ENCODE measurements at places on chromosomes 5 and 9. TPM values are rescaled to one million over a fixed set of nuclear protein-coding genes. Genes with fewer than 3 reads are reported as not detected.

- H3K4me3 ChIP-seq = no peak overlapping the region
- no peaks in the 10 kb centered on the region for H3K27me3 ChIP-seq
- peaks cover 58% of the 10 kb centered on the region for H3K4me1 ChIP-seq
- no peak for DNase-seq
These were observed 41.9 kb downstream of the TNFAIP8 start for GRCh38 chr5:119397518-119398380.

- H3K4me3 ChIP-seq = no peak overlapping the region
- H3K36me3 ChIP-seq = no peaks in the 10 kb centered on the region
- no peak for DNase-seq
- no peaks in the 10 kb centered on the region for H3K4me1 ChIP-seq
- no peak overlapping the region for H3K27ac ChIP-seq
These were observed 193.9 kb downstream of the SYK start for GRCh38 chr9:90995516-90995915.

- H3K36me3 ChIP-seq = no peaks in the 10 kb centered on the region
- no peak overlapping the region for H3K4me3 ChIP-seq
- H3K27ac ChIP-seq = no peak overlapping the region
- no peak for DNase-seq
These were observed 53.9 kb upstream of the EFNA5 start for GRCh38 chr5:107724642-107725041.

GRCh38 chr5:104937598-104937997 lies 1375.0 kb upstream of the NUDT12 start:
- no peaks in the 10 kb centered on the region for H3K27me3 ChIP-seq
- no peak overlapping the region for H3K27ac ChIP-seq
- H3K36me3 ChIP-seq = no peaks in the 10 kb centered on the region
- no peaks in the 10 kb centered on the region for H3K4me1 ChIP-seq

DNA sequence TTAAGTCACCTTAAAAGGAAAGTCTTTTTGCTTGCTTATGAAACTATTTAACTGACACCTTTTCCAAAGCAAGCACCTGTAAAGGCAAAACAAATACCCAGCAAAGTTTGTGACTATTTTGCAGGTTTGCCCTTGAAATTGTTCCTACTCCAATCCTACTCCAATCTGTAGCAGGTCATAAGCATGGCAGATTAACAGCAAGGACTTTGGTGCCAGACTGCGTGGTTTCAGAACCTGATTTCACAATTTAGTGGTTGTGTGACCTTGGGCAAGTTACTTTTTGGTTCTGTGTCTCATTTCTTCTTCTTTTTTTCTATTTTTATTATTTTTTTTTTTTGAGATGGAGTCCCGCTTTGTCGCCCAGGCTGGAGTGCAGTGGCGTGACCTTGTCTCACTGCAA lies 282.1 kb downstream of the RFX3 start:
- H3K27ac ChIP-seq = no peak overlapping the region
- H3K36me3 ChIP-seq = peaks cover 18% of the 10 kb centered on the region
- DNase-seq = no peak
- H3K4me1 ChIP-seq = no peaks in the 10 kb centered on the region

DNA sequence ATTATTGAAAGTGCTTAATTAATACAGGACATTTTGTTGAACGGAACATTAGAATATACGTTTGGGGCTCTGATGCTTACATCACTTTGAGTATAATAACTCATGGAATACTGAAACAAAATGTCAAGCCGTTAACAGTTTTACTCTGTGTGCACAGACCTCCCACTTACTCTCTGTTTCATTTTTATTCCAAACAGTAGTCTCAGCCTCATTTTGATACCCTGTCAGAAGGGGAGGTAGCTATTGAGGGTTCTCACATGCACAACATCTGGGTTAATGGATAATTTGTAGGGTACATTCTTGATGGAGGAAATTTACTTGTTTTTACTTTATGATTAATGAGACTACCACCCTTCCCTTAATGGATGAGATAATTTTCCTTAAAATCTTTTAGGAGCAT lies 59.0 kb downstream of the SCAMP1 start:
- DNase-seq = no peak
- no peak overlapping the region for H3K27ac ChIP-seq
- H3K4me1 ChIP-seq = no peaks in the 10 kb centered on the region
- H3K27me3 ChIP-seq = no peaks in the 10 kb centered on the region

GRCh38 chr5:142821733-142822487 lies 51.7 kb downstream of the ARHGAP26 start:
- H3K4me3 ChIP-seq = no peak overlapping the region
- H3K36me3 ChIP-seq = no peaks in the 10 kb centered on the region
- DNase-seq = no peak
- peak overlapping the region; percentile 17 for H3K27ac ChIP-seq
- peaks cover 95% of the 10 kb centered on the region for H3K4me1 ChIP-seq

DNA sequence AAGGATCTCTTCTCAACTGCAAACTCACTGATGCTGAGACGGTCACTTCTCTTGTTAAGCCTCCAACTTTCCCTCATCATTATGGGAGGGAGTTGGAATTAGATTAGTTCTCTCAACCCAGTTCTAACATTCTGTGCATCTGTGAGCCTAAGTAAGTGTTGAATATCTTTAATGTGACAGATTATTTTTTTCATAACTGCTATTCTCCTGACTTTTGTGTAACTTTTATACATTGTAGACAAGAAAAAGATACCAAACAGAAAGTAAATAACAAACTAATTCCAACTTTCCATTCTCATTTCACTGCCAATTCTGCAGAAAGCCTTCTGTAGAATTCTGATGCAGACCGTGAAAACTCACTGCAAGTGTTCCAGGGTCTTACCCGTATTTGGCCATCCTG lies 813.5 kb downstream of the TLE4 start:
- no peaks in the 10 kb centered on the region for H3K36me3 ChIP-seq
- H3K4me3 ChIP-seq = no peak overlapping the region
- DNase-seq = no peak
- no peaks in the 10 kb centered on the region for H3K4me1 ChIP-seq
- no peaks in the 10 kb centered on the region for H3K27me3 ChIP-seq
- no peak overlapping the region for H3K27ac ChIP-seq

The GOLM1 gene
- polyA plus RNA-seq = 16.0 TPM

The CCDC192 gene
- polyA plus RNA-seq = not detected

The ISOC1 gene
- polyA plus RNA-seq = 18.3 TPM

The FAM78A gene
- 0.85 TPM for polyA plus RNA-seq

The PCDHGB2 gene
- not detected for polyA plus RNA-seq

The PRELID1 gene
- 177 TPM for polyA plus RNA-seq

The PNPLA7 gene
- 14.1 TPM for polyA plus RNA-seq

The ZNF367 gene
- polyA plus RNA-seq = 1.6 TPM

The CTXN3 gene
- polyA plus RNA-seq = not detected
